ENCODE measurements at places on chromosomes 12 and 14. TPM values are rescaled to one million over a fixed set of nuclear protein-coding genes. Genes with fewer than 3 reads are reported as not detected.

GRCh38 chr14:58128416-58128815 lies 23.6 kb downstream of the ARMH4 start:
- no peak for DNase-seq

DNA sequence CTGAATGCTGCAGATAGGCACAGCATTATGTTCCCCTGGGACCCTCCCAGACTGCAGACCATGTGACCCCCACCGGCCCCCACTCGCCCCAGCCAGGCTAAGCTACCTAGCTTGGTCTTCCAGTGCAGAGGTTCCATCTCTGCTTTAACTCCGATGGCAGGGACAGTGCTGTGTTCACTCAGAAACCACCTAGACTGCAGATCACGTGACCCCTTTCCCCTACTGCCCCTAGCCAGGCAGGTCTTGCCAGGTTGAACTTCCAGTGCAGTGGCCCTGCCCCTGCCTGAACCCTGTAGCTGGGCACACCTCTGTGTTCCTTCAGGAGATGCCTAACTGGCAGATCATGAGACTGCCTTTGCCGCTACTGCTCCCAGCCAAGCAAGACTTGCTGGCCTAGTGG lies 1116.2 kb downstream of the FLRT2 start:
- DNase-seq = no peak

- DNase-seq = no peak
Observed at GRCh38 chr12:74408601-74409166, 129.0 kb upstream of the ATXN7L3B start.

GRCh38 chr12:45226021-45226420 lies 10.1 kb downstream of the ANO6 start:
- DNase-seq = no peak

- no peak for DNase-seq
Observed at GRCh38 chr14:51022769-51023168, 72.1 kb downstream of the TRIM9 start.

- no peak for DNase-seq
Observed at GRCh38 chr12:112303004-112303403, 79.2 kb downstream of the HECTD4 start.

- no peak for DNase-seq
Observed at GRCh38 chr14:36855396-36855795, 193.7 kb downstream of the PAX9 start.

DNA sequence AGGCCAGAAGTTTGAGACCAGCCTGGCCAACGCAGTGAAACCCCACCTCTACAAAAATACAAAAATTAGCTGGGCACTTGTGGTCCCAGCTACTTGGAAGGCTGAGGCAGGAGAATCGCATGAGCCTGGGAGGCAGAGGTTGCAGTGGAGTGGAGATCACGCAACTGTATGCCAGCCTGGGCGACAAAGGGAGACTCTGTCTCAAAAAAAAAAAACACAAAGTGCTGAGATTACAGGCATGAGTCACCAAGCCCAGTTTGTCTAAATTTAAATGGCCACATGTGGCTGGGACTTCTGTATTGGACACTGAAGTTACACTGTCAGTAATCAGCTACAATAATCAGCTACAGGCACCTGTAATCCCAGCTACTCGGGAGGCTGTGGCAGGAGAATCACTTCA lies 100.9 kb upstream of the AEBP2 start:
- DNase-seq = no peak

DNA sequence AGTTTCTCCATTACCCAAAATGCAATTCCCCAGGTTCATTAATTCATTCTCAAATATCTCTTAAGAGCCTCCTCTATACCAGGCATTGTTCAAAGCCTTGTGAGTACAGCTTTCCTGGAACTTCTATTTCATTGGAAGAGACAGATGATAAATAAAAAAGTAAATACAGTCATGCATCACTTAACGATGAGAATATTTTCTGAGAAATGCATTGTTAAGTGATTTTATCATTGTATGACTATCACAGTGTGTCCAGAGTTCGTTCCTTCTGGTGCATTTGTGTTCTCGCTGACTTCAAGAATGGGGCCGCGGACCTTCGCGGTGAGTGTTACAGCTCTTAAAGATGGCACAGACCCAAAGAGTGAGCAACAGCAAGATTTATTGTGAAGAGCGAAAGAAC lies 66.0 kb downstream of the ANO4 start:
- no peak for DNase-seq

GRCh38 chr12:54956322-54956721 lies 28.2 kb downstream of the TESPA1 start:
- no peak for DNase-seq

DNA sequence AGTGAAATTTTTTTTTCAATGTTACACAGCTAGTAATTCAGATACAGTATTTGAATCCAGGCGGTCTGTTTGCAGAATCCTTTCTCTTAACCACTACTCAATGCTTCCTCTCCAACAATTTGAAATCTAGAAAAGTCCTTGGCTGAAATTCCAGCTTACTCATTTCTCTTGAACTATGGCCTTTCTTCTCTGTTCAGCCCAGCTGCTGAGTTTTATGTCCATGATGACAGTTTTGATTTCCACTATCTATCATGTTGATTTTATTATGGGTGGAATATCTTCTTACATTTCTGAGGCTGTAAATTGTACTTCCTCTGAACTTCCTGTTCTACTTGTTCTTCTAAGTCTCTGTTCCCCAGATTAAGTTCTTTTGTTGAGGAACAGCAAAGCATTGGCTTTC lies 315.3 kb downstream of the DIO2 start:
- no peak for DNase-seq

GRCh38 chr14:30550335-30550734 lies 8.6 kb upstream of the G2E3 start:
- DNase-seq = no peak

DNA sequence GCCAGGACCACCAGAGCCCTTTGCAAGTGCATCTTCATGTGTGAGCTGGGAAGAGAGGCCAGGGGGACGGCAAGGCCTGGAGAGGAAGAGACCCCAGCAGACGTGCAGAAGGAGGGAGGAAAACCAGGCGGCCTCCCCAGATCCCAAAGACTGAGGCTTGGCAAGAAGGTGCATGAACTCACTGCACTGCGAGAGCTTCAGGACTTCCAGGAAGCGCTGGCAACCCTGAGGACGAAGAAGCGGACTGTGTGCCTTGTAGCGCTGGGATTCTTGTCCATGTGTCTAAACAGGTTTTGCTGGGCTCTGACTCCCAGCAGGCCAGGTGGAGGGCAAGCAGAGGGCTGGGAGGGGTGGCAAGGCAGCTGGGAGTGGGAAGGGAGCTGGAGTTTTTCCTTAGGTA lies 939 bp downstream of the TGFB3 start:
- no peak for DNase-seq

ALG10B gene
- total RNA-seq = 14.8 TPM

WNT1 gene
- total RNA-seq = not detected

GLIPR1L2 gene
- 0.44 TPM for total RNA-seq

DPPA3 gene
- total RNA-seq = not detected

PLEK2 gene
- not detected for total RNA-seq
